Lower lobe of right lung (tissue), 2 donors: ENCODE measurements at places on chromosomes 2 and 18.

- DNase-seq: no peak
Measured at GRCh38 chr2:72623481-72623880, 202.4 kb downstream of the EXOC6B start.

GRCh38 chr2:137229834-137230233 lies 464.5 kb downstream of the THSD7B start:
- no peak for DNase-seq

DNA sequence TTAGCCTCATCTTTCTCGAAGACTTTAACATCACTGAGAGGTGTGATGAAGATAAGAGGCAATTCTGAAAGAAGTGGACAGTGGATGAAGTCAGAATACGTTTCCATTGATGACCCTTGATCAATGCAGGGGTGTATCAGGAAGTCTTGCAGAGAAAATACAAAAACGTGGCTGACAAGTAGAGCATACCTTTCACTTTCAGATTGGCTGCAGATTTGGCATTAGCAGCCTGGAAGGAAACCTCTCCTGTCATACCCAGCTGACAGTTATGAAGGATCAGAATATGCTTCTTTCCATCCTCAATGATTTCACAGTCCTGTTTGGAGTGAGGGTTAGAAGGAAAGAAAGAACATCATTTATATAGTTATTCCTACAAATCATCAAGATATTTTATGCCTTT lies 152.5 kb downstream of the PLEKHA3 start:
- DNase-seq: no peak

DNA sequence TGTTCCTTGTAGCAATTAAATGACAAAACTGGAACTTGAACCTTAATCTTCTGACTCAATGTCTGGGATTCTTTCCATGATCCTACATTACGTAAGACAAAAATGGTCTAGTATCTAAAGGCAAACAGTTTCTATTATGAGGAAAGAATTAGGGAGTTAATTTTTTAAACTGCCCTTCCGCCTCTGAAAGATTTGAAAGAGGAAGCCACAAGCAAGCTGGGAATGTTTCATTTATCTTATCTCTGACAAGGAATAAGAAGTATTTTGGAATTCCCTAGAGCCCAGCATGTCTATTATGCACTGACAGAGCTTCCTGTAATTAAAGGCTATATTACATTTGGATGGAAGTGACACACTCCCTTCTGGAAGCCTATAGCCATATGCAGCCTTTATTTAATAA lies 558.8 kb upstream of the CDH2 start:
- DNase-seq: no peak

DNA sequence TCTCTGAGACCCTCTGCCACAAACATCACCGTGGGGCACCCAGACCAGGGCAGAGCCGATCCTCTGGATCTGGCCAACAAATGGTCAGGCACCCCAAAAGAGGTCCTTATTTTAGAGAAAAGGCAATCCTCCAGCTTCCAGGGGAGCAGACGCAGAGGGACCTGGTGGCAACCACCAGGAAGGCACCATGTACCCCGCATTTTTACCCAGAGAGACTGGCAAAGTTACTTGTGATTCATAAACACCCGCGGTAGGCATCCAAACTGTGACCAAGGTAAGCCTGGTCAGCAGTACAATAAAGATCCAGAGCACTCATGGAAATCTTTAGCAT lies 10.5 kb downstream of the LIMS2 start:
- DNase-seq: no peak

DNA sequence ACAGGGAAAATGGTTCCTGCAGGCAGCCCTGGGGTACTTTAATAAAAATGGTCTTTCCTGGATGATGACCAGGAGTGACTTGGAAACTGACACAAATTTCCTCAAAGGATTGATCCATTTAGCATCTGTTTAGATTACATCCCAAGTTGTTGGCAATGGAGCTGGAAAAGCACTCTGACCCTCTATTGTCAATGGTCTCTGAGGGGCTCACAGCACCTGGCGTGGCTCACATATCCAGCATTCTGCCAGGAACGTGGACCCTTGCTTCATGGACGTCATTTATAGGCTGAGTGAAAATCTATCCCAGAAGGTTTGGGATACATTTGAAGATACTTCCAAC lies 43.8 kb downstream of the SERTAD2 start:
- no peak for DNase-seq

- DNase-seq: no peak
Measured at GRCh38 chr2:66813976-66814375, 379.1 kb downstream of the MEIS1 start.

DNA sequence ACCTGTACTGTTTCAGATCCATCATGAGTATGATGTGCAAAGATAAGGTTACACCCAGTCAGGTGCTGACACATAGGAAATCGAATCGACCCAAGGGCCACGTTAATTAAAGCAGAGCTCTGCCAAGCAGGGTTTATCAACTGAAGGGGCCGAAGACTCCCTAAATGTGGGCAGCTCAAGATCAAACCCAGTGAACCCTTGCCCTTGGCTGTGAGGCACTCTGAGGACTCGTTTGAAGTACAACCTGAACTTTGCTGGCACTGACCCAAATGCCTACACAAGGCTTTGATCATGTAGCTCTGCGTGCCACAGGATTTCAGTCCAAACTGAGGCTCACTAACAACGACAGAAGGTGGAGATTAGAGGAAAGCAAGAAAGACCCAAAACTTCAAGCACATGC lies 352.1 kb downstream of the MTX2 start:
- no peak for DNase-seq

- peak; percentile 65 for DNase-seq
Measured at GRCh38 chr2:109516445-109517117, 97.2 kb downstream of the SEPTIN10 start.

- DNase-seq: no peak
Measured at GRCh38 chr2:127783101-127783500, 27.9 kb downstream of the WDR33 start.

DNA sequence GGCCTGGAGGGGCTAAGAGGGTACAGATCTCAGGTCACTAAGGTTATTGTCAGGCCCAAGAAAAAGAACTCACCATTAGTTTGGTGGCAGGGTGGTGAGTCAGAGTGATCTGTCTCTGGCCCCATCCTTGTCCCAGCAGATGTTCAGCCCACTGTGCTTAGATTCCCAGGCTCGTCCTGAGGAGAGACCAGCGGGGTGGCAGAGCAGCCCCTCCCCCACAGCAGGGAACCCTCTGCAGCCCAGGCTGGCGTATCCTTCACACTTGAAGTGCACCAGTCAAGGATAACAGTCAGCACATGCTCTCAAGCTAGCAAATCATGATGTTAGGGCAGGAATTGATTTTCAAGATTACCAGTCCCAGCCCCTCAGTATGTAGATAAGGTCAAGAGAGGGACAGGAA lies 43.1 kb downstream of the TMEM185B start:
- no peak for DNase-seq

- no peak for DNase-seq
Measured at GRCh38 chr2:220101980-220102379, 474.6 kb downstream of the SLC4A3 start.

DNA sequence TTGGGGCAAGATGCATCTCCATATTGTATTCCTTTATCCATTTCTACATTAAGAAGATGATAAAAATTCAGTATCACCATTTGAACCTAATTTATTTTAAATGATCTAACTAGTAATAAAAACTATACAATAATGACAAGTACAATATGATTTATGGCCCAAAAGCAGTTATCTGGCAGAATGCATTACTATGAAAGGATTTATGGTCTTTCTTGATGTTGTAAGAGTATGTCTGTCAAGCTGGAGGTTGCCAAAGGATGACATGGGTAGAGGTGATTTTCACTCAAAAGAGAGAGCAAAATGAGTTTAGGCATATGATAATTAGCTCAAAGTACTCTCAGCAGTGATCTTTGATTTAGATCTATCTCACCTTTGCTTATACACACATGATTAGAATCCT lies 54.2 kb upstream of the MAP2 start:
- no peak for DNase-seq

- no peak for DNase-seq
Measured at GRCh38 chr2:109168716-109169115, 39.7 kb downstream of the SH3RF3 start.

- no peak for DNase-seq
Measured at GRCh38 chr2:17894556-17894955, 16.1 kb downstream of the KCNS3 start.

DNA sequence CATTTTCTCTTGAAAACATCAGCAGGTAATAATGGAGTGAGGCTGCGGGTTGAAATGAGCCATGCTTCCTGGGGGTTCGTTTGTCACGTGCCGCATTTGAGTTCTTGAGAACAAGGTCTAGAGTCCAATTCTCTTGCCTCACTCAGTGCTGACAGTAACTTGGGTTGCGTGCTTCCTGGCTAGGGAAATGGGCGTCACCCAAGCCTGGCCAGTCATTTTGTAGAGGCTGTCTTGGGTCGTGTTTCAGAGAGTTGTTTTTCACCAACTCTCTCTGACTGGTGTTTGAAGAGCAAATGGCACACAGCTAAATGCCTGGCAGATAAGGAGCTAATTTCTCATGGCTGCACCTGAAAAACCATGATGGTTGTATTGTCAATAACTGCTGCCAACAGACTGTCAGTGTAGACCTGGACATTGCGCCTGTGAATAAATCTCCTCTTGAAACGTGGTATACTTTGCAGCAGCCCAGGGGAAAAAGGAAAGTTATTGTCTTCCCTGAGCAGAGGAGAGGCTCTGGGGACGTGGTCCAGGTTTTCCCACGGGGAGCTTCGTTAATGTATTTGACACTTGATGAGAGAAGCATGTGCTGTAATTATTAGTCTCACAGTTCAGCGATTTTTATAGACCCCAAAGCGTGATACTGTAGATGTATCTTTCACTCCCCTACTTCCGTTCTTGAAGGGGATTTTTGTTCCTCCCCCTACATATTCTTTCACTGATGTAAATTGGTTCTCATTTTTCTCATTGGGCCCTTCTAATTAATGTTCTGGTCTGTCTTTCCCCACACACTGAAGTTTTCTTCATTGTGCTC lies 196.0 kb downstream of the FHOD3 start:
- no peak for DNase-seq

- DNase-seq: peak; percentile 74
Measured at GRCh38 chr2:46487667-46488335, 8.4 kb downstream of the TMEM247 start.

GRCh38 chr2:208304695-208305094 lies 38.6 kb downstream of the PIKFYVE start:
- DNase-seq: no peak

DNA sequence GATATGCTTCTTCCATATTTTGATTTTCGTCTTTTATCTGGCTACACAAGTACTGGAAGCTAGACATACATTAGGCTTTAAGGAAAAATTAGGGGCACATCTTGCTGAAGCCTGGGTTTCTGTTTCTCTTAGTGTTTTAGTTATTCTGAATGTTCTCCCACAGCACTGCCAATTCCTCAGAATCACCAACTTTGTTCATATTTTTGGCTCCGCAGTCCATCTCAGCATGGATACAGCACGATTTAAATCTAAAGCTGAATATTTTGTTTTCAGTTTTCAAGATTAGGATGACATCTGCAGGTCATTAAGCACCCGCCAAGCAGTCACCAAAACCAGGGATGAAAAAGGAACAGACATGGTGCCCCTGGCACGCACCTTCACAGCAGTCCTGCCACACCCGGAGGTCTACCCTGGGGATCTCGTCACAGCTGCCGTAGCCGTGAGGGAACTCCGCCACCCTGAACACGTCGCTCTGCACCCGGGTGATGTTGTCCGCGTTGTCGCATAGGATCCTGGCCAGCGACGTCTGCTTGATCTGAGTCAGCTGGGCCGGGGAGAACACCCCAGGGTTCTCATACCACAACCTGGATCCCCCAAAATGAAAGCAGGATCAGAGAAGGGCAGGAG lies 101.2 kb downstream of the PXDN start:
- no peak for DNase-seq

DNA sequence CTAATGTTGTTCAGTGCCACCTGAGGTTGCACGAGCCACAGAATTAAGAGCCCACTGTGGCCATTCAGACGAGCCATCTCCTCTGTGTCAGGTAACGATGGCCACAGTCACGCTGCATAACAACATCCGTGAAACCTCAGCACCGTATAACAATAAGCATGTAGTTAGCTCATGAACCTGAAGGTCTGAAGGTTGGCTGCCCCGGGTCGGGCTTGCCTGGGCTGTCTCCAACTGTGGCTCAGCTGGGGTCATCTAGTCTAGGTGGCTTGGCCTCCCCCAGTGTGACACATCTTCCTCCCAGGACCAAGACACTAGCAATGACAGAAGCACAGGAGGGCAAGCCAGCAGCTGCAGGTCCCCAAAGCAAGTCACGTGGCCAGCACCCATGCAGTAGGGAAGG lies 258.0 kb downstream of the GLI2 start:
- DNase-seq: no peak

DNA sequence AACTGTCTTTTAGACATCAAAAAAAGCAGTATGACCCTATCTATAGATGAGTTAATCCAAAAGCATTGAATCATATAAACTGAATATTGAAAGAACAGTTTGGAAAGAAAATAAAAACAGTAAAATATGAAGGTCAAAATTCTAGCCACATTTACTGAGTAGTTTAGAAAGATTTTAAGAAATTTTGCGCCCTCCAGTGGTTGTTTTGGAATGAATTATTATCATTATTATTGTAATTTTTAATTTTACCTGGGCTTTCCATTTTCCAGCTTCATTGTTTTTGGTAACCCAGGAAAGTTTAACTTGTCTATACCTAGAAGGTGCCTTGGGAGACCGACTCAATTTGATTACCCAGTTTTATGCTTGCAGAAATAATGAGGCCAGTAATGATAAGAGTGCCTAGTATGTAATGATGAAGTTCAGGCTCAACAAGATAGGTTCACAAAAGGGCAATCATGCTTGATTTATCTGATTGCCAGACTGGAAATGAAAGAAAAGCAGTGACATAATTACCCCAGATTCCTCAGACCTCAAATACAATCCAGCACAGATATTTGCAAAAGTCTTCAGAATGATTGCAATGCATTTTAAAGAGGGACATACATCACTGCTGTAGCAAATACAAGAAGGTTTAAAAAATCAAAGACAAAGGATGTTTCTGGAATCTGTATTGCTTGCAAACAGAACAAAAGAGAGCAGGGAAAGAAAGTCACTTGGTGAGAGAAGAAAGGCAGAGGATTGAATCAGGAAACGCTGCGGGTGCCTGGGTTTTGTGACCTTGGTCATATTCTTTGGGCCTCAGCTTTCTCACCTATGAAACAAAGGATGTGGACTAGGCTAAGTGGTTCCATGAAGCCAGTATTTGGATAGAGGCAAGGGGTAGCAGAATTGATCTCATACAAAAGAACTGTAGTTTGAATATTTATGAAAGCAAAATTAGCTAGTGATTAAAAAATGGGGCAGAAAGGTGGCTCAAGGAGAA lies 153.8 kb downstream of the MAP2 start:
- DNase-seq: no peak

- DNase-seq: no peak
Measured at GRCh38 chr18:32036506-32037180, 18.0 kb downstream of the RNF125 start.

DNA sequence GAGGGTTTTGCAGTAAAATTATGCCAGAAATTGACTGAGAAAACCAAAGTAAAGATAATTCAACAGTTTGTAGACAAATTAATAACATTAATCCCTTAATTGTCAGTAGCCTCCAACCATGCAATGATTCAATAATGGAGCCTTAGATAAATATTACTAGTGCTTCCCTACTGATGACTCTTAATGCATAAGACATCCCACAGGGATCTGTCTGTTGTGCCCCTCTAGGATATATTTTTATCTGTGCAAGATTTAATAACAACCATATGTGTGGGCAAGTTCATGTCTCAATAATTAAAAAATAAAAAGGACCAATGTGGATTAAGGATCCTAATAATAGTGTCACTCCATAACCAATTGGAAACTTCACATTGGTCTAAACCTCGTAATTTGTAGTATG lies 230.3 kb upstream of the TCF4 start:
- no peak for DNase-seq
